ENCODE measurements at places on chromosomes 7 and 10.
A peak's percentile ranks its signal among the peaks of the same experiment; 100 is the strongest.

GRCh38 chr7:137469191-137469811, 125.8 kb upstream of the PTN start:
- no peak for DNase-seq

DNA sequence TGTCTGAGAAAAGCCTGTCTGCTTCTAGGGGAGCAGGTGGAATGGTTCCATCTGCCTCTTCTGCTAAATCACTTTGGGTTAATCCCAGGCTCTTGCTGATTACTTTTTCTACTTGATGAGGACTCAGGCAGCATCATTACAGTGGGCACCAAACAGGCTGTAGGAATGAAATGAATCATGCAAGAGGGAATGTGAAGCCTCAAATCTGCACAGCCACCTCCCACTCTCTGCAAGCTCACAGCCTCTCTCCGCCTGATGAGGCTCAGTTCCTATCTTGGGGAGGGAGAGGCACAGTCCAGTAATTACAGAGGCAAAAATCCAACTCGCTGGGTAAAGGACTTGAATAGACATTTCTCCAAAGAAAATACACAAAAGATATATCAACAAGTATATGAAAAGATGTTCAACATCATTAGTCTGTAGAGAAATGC, 34.0 kb downstream of the HSPA12A start:
- no peak for DNase-seq

- no peak for DNase-seq
Measured at GRCh38 chr7:155931396-155932085, 119.3 kb upstream of the SHH start.

DNA sequence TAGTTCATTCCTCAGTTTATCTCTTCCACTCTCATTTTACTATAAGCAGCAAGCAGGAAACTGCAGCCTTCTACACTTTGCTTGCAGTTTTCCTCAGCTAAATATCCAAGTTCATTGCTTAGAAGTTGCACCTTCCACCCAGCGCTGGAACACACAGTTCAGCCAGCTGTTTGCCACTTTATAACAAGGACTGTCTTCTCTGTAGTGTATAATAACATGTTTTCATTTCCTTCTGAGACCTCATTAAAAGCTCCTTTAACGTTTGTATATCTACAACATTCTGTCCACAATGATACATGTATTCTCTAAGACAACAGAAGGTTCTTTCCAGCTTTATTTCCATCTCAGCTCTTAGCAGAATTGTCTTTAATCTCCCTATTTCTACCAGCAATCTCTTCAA, 74.1 kb downstream of the GNAI1 start:
- no peak for DNase-seq

- no peak for DNase-seq
Measured at GRCh38 chr7:81170291-81170690, 251.4 kb upstream of the SEMA3C start.

DNA sequence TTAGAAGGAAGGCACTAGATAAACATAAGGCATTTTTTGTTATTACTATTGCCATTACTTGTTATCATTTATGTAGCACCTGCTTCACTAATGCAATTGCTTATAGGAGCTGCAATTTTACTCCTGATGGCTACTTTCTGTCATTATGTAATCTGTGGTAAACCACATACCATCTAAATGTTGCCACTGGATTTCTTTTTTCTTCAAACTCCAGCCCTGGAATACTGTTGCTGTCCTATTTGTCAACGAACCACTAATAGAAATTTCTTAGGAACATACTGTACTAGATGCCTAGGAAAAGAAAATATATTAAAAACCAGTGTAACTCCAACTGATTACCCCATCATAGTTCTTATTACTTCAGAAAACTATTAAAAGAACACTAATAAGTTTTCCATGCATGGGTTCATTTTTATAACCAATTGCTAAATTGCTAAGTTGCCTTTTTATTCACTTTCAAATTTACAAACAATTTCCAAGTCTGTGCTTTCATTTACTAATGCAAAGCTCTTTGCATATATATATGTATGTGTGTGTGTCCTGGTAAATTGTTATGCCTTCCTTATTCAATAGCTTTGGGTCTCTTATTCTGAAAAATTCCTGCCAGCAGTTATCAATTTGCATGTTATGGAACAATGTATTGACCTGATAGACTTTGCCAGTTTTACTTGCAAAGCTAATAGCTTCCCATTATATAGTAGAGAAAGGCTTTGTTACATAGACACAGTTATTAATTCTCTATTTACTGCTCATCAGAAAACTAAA, 287.4 kb downstream of the EXOC4 start:
- no peak for DNase-seq

GRCh38 chr7:106418526-106418925, 133.7 kb upstream of the NAMPT start:
- no peak for DNase-seq

- peak; percentile 72 for DNase-seq
Measured at GRCh38 chr10:7412237-7412927, 1.5 kb upstream of the SFMBT2 start.

DNA sequence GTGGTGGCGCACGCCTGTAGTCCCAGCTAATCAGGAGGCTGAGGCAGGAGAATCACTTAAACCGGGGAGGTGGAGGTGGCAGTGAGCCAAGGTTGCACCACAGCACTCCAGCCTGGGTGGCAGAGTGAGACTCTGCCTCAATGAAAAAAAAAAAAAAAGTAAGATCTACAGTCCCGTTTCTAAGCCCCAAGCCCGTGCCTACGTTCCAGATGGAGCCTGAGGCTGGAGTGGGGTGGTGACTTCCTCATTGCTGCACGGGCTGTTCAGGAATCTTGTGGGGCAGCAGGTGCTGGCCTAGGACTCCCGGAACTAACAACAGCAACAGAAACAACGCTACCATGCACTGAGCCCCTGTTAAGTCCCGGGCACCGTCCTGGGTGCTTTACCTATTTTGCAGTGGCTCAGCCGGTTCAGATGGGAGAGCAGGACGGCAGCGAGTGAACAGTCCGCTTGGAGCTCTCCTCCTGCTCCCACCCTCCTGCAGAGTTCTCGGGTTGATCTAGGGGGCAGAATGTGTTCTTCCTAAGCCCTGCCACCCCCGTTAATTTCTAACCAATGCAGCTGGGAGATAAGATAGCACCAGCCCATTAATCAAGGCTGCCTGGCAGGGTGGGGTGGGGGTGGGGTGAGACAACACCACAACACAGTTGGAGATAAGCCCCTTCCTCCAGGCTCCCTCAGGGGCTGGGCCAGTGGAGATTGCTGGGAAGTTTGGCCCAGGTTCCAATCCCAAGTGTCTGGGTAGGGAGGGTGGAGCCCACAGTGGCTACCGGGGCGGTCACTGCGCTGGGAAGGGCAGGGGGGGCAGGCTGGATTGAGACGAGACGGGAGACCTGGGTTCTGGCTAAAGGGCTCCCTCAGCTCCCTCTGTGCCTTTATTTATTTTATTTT, 17.0 kb upstream of the SFRP5 start:
- DNase-seq = peak; percentile 53

GRCh38 chr7:26856176-26856985, 8.0 kb downstream of the SKAP2 start:
- no peak for DNase-seq

GRCh38 chr7:14233076-14233867, 243.8 kb upstream of the ETV1 start:
- DNase-seq = peak; percentile 37

- no peak for DNase-seq
Measured at GRCh38 chr10:6995831-6996230, 415.0 kb downstream of the SFMBT2 start.

GRCh38 chr10:42707234-42707633, 68.9 kb upstream of the ZNF33B start:
- DNase-seq = no peak

DNA sequence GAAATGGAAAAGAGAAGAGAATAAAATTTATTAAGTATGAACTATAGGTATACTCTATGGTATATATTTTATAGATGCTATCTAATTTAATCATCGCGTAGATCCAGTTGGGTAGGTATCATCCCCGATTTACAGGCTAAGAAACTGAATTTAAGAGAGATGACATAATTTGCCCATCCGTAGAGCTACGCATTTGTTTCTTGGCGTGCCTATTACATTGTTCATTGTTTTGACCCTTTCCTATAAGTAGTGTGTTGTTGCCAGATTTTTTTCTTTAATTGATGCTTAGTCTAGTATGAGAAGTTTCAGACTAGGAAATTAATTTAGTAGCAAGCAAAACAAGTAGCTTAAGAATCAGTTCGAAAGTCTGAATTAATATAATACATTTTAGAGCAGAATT, 205.7 kb upstream of the NPSR1 start:
- no peak for DNase-seq

GRCh38 chr7:42100156-42100508, 136.9 kb downstream of the GLI3 start:
- no peak for DNase-seq

GRCh38 chr10:6409971-6410643, 170.0 kb downstream of the PRKCQ start:
- DNase-seq = peak; percentile 48

- no peak for DNase-seq
Measured at GRCh38 chr10:120760253-120760652, 90.9 kb upstream of the WDR11 start.

DNA sequence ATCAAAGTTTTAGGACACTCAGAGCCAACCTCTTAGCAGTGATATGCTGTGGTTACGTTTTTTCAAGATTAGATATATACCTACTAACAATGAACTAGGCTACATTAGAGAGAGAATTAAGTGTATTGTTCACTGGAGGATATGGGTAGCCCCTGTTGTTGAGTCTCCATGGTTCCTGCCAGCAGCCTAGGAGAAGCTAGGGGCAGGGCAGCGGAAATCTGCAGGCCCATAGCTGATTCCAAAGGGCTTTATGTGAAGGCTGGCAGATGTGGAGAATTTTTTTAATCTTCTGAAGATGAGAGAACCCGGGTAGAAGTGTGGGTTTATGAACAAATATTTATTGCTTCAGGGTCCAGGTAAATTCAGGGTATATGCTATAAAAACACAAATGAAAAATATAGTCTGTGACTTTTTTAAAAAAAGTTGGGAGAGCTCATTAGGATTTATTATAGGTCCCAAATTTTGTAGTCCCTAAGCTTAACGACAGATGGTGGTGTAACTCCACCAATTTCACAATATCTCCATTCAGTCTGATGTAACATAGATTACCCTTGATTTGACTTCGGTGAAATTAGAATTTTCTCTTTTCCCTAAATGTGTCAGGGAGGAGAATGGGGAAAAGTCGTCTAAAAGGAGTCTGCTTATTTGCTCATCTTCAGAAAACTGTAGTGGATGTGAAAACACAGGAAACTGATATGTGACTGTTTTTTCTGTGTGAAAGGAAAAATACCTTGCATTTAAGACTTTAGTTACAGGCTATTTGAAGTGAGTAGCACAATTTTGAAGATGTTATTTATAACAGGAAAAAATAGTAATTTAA, 163.0 kb upstream of the PPP1R3A start:
- DNase-seq = peak; percentile 19

GRCh38 chr7:30062587-30062986, 34.4 kb downstream of the PLEKHA8 start:
- no peak for DNase-seq

GRCh38 chr7:94044806-94045205, 40.7 kb upstream of the BET1 start:
- no peak for DNase-seq

GRCh38 chr7:157723205-157723604, 386.4 kb downstream of the DNAJB6 start:
- DNase-seq = no peak

DNA sequence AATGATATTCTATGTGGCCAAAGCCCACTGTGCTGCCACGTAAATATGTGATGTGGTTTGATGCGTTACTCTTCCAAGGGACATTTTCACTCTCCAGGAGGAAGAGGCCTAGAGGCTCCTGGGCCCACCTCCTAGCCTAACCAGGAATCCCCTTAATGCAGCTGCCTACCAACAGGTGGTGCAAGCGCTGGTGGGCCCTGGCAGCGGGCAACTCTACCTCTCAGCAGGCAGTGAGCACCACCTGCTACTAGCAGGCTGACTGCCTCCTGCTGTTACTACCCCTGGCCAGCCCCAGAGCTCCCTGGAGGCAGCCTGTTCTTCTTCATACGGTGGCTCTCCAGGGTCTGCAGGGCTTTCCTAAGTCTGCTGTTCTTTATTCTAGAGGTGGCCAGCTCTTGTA, 62.8 kb downstream of the CDH23 start:
- no peak for DNase-seq

DNA sequence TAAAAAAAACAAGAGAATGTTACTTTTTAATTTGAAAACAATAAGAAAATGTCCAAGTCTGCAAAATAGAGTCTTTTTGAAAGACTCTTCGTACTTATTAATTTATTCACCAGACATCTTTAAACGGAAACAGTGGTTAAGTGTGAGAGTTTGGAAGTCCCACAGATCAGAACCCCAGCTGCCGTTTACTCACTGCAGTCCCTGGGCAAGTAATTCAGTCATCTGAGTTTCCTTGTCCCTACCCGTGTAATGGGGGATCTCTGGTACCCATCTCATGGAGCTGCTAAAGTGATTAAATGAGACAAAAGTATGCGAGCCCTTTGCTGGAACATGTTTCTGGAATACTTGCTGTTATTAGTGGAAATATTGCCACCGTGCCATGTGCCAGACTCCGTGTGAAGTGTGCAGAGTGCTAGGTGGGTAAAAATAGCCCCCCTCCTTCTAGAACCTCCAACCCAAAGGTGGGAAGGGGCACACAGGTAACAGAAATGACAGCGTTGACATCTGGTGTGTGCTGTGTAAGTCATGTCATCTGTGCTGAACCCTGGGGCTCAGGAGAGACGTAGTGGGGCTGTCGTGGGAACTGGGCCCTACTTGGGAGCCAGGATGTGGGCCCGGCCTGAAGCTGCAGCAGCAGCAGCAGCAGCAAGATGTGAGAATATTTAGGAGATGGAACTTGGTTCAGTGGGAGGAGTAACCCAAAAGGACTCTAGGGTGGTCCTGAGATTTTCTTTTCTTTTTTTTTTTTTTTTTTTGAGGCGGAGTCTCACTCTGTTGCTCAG, 140.5 kb downstream of the CUX1 start:
- DNase-seq = no peak

GRCh38 chr10:101573885-101574753, 13.9 kb downstream of the POLL start:
- DNase-seq = peak; percentile 39

- peak; percentile 93 for DNase-seq
Measured at GRCh38 chr10:33334805-33335550, 511 bp upstream of the NRP1 start.

GRCh38 chr7:90244909-90245851, at the start of gene CFAP69:
TSS of gene CFAP69 (plus strand) at chr7:90245174. CDS start at chr7:90245425, 251 bp downstream.
- DNase-seq = peak; percentile 96

GRCh38 chr10:28541717-28542365, 8.9 kb downstream of the WAC start:
- DNase-seq = no peak

DNA sequence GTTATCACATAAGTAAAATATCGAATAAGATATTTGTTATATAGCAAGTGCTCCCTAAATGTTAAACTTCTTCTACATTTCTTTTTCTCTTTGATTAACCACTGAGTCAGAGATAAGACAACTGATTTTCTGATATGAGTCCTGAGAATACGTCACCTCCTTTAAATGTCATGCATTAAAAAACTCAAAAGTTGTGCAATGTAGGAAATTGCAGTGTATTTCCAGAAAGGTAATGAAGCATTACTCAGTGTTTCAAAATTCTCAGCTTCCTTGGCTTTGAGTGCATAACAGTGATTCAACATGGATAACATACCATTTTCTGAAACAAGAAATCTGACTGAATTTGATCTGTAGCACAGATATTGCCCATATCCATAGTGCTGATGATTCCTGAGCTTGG, 155.8 kb downstream of the BMPER start:
- DNase-seq = no peak

GRCh38 chr7:140726281-140726680, 29.8 kb downstream of the NDUFB2 start:
- DNase-seq = no peak

- DNase-seq = peak; percentile 90
Measured at GRCh38 chr10:6416892-6417512, 163.1 kb downstream of the PRKCQ start.

All from kidney (tissue), 22 donors.